ENCODE measurements at places on chromosomes 16 and 17. TPM values are rescaled to one million over a fixed set of nuclear protein-coding genes. Genes with fewer than 3 reads are reported as not detected.

- H3K4me1 ChIP-seq = peaks cover 20% of the 10 kb centered on the region
- no peaks in the 10 kb centered on the region for H3K27me3 ChIP-seq
- DNase-seq = no peak
- H3K27ac ChIP-seq = peak overlapping the region; percentile 93
Measured at GRCh38 chr17:38800237-38800760, 943 bp upstream of the PIP4K2B start.

- peak overlapping the region; percentile 46 for H3K4me3 ChIP-seq
- peak; percentile 97 for DNase-seq
- H3K36me3 ChIP-seq = no peaks in the 10 kb centered on the region
- H3K27me3 ChIP-seq = no peaks in the 10 kb centered on the region
Measured at GRCh38 chr16:12120217-12120981, 143.9 kb downstream of the SNX29 start.

The HSPB9 gene
- not detected for total RNA-seq

- peaks cover 30% of the 10 kb centered on the region for H3K4me1 ChIP-seq
- peak; percentile 66 for DNase-seq
- peak overlapping the region; percentile 76 for H3K27ac ChIP-seq
- H3K4me3 ChIP-seq = no peak overlapping the region
- no peaks in the 10 kb centered on the region for H3K27me3 ChIP-seq
Measured at GRCh38 chr16:27320261-27321012, 6.7 kb downstream of the IL4R start.

GRCh38 chr17:48131216-48131824 lies 23.8 kb downstream of the SNX11 start:
- no peak overlapping the region for H3K4me3 ChIP-seq
- no peak overlapping the region for H3K27ac ChIP-seq
- peaks cover 6% of the 10 kb centered on the region for H3K4me1 ChIP-seq
- peaks cover 13% of the 10 kb centered on the region for H3K27me3 ChIP-seq
- DNase-seq = peak; percentile 92
- H3K36me3 ChIP-seq = no peaks in the 10 kb centered on the region

GRCh38 chr17:39235555-39236449 lies 10.1 kb upstream of the STAC2 start:
- H3K4me3 ChIP-seq = no peak overlapping the region
- H3K4me1 ChIP-seq = peaks cover 22% of the 10 kb centered on the region
- DNase-seq = peak; percentile 96
- no peaks in the 10 kb centered on the region for H3K36me3 ChIP-seq

DNA sequence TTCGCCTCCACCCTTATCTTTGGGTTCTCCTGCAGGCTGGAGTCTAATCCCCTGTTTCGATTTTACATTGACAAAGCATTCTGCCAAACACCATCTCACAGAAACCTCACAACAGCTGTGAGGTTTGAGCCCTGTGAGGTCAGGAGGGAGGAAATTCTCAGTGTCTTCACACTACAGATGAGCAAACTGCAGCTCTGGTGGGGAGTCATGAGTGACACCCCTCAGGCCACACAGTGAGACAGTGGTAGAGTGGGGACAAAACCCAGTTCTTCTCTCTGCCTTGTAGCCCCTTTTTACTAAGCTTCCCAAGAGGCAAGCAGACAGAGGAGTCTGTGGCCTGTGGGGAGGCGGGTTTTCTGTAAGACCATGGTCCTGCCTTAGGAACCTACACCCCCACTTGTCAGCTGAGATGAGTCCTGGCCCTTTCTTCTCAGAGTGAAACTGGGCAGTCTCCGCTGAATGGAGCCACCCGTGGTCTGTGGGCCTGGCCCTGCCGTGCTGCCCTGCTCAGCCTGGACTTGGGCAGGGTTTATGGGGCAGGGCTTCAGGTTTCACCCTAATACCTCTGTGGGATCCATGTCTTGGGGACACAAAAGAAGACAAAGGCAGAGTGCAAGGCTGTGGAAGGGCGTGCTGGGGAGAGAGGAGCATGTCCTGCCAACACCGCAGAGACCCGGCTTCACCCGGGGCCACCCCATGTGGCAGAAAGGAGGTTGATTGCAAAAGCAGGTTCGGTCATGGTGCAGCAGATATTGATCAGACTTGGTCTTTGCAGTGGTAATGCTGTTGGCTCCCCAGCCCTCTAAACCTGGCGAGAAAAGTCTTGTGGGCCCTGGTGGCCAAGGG lies 59.0 kb downstream of the ABR start:
- no peaks in the 10 kb centered on the region for H3K27me3 ChIP-seq
- peak; percentile 44 for DNase-seq
- no peak overlapping the region for H3K4me3 ChIP-seq
- no peaks in the 10 kb centered on the region for H3K4me1 ChIP-seq
- H3K27ac ChIP-seq = no peak overlapping the region

DNA sequence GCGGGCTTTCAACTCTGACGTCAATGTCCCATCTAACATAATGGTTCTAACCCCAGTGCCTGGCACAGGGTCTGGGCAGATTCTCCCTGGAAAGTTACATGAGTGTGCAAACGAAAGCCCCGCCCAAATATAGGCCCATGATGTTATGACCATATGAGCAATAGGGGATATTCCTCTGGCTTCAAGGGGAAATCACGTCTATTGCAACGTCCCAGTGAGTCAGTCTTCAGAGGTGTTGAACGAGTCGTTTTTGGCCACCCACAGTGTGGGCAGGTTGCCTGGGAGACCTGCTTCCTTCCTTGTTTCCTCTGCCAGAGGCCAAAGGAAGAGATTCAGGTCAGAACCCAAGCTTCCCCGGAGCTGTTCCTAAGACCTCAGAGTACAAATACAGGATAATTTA lies 30.3 kb downstream of the PIK3R5 start:
- H3K27me3 ChIP-seq = no peaks in the 10 kb centered on the region
- no peak overlapping the region for H3K4me3 ChIP-seq
- H3K36me3 ChIP-seq = no peaks in the 10 kb centered on the region
- no peaks in the 10 kb centered on the region for H3K4me1 ChIP-seq
- no peak overlapping the region for H3K27ac ChIP-seq
- no peak for DNase-seq

The ACSM5 gene
- total RNA-seq = 11.9 TPM

GRCh38 chr16:3997231-3997841 lies 116.8 kb upstream of the CREBBP start:
- no peaks in the 10 kb centered on the region for H3K36me3 ChIP-seq
- H3K27me3 ChIP-seq = no peaks in the 10 kb centered on the region
- peaks cover 12% of the 10 kb centered on the region for H3K4me1 ChIP-seq
- no peak overlapping the region for H3K27ac ChIP-seq

- peak within 1 kb of the TSS; percentile 53 for H3K4me3 ChIP-seq
- no peak within 1 kb of the TSS for H3K27ac ChIP-seq
- DNase-seq = peak; percentile 89
- no peaks in the 10 kb centered on the region for H3K36me3 ChIP-seq
Measured at GRCh38 chr17:41734139-41734948, at the start of gene HAP1. Gene HAP1 (minus strand): TSS chr17:41734643. CDS start chr17:41734634, 9 bp downstream.

GRCh38 chr17:39738983-39739884 lies 1.5 kb downstream of the GRB7 start:
- H3K4me3 ChIP-seq = peak overlapping the region; percentile 55
- no peaks in the 10 kb centered on the region for H3K36me3 ChIP-seq
- peak; percentile 95 for DNase-seq
- H3K27me3 ChIP-seq = peaks cover 18% of the 10 kb centered on the region
- no peak overlapping the region for H3K27ac ChIP-seq
- H3K4me1 ChIP-seq = peaks cover 19% of the 10 kb centered on the region

DNA sequence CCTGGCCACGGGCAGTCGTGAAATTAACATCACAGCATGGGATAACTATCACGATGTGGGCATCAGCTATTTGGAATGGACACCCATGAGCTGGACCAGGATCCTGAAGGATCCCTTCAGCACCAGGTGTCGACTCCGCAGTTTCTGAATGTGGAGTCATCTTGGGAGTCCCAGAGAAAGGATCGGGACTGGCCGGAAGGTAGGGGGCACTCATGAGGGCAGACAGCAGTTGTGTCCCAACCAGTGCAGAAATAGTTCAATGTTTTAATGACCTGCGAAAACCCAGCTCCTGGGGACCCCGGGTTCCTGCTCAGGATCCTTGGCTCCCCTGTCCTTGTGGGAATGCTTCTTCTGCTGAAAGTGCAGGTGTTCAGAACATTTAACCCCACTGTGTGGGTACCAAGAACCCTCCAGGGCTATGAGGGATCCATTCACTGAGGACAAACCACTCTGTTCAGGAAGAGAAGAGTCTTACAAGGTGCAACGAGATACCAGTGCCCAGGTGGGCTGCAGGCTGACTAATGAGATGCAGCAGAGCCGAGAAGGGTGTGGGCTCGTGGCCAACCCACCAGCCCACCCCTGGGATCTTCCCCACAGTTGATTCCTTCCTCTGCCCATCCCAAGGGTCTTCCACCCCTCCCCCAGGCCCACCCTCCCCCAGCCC lies 154.8 kb downstream of the SALL1 start:
- no peaks in the 10 kb centered on the region for H3K36me3 ChIP-seq
- H3K27ac ChIP-seq = no peak overlapping the region
- DNase-seq = no peak
- no peaks in the 10 kb centered on the region for H3K4me1 ChIP-seq
- no peaks in the 10 kb centered on the region for H3K27me3 ChIP-seq
- H3K4me3 ChIP-seq = no peak overlapping the region

DNA sequence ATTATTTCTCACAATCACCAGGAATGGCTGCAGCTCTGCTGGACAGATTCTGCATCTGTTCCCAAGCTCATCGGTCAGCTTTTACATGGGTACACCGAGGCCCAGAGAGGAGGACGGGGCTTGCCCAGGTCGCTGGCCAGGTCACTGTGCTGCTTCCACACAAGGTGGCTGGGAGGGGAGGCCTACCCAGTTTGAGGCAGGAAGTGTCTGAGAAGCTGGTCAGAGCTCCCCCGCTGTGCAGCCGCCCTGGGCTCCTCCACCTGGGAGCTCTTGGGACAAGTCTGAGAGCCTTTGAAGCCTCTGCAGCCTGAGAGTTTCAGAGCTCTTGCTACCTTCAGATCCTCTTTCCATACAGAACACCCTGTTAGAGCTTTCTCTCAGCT lies 143.3 kb downstream of the CLEC16A start:
- peaks cover 22% of the 10 kb centered on the region for H3K4me1 ChIP-seq
- no peak overlapping the region for H3K4me3 ChIP-seq
- no peak overlapping the region for H3K27ac ChIP-seq
- no peaks in the 10 kb centered on the region for H3K36me3 ChIP-seq
- no peaks in the 10 kb centered on the region for H3K27me3 ChIP-seq

GRCh38 chr16:88635671-88636319 lies 2.6 kb upstream of the IL17C start:
- peaks cover 6% of the 10 kb centered on the region for H3K4me1 ChIP-seq
- no peaks in the 10 kb centered on the region for H3K36me3 ChIP-seq
- peaks cover 35% of the 10 kb centered on the region for H3K27me3 ChIP-seq
- no peak overlapping the region for H3K27ac ChIP-seq
- no peak for DNase-seq

GRCh38 chr17:327296-327695 lies 25.3 kb downstream of the RPH3AL start:
- no peak overlapping the region for H3K4me3 ChIP-seq
- no peak overlapping the region for H3K27ac ChIP-seq
- no peaks in the 10 kb centered on the region for H3K36me3 ChIP-seq
- H3K4me1 ChIP-seq = no peaks in the 10 kb centered on the region
- H3K27me3 ChIP-seq = no peaks in the 10 kb centered on the region

The NPIPA8 gene
- not detected for total RNA-seq

- H3K4me3 ChIP-seq = peak within 1 kb of the TSS; percentile 84
- H3K27ac ChIP-seq = peak within 1 kb of the TSS; percentile 66
Measured at GRCh38 chr17:63621684-63622573, at the start of gene MAP3K3. Gene MAP3K3 (plus strand): TSS chr17:63622417. CDS start chr17:63622760, 343 bp downstream.

DNA sequence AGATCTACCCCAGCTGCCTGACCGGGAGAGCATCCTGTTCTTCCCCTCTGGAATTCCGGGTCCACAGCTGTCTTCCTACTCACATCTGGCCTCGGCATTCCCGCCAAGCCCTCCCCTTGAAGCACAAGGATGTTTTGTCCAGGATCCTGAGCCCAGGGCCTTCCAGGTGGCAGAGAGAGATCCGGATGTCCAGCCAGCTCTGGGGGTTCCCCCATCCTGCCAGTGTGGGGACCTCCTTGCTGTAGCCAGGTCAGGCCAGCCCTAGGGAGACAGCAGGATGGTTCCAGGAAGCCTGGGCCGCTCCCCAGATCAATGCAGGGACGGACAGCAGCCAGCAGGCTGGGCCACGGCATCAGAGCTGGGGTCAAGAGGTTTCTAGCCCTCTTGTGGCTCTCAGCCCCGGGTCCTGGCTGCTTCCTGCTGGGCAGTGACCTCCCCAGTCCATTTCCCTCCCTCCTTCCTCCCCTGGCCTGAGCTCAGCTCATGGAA lies 55.3 kb downstream of the SOCS3 start:
- peak; percentile 42 for DNase-seq
- H3K4me1 ChIP-seq = peaks cover 14% of the 10 kb centered on the region
- H3K36me3 ChIP-seq = no peaks in the 10 kb centered on the region
- no peaks in the 10 kb centered on the region for H3K27me3 ChIP-seq
- no peak overlapping the region for H3K4me3 ChIP-seq
- no peak overlapping the region for H3K27ac ChIP-seq

The SULT1A2 gene
- total RNA-seq = not detected

DNA sequence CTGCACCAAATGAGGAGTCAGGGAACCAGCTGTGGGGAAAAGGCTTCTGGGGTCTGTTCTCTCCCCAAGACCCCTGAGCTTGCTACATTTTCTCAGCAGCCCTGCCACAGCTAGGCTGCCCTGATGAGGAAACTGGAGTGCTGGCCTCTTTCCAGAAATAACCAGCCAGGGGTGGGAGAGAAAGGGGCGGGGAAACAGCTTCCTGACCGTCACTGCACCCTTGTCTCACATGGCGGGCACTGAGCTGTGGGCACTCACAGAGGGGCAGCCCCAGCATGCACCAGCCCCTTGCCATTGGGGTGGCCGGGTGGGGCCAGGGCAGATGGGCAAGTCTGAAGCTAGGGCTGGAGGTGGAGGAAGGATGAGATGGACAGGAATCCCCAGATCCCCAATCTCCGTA lies 2.9 kb downstream of the SRL start:
- H3K36me3 ChIP-seq = no peaks in the 10 kb centered on the region
- peaks cover 6% of the 10 kb centered on the region for H3K4me1 ChIP-seq
- H3K27ac ChIP-seq = no peak overlapping the region
- DNase-seq = no peak
- H3K4me3 ChIP-seq = no peak overlapping the region

GRCh38 chr17:48540213-48540612 lies 4.7 kb downstream of the HOXB2 start:
- peaks cover 41% of the 10 kb centered on the region for H3K27me3 ChIP-seq
- H3K4me3 ChIP-seq = no peak overlapping the region
- peak; percentile 23 for DNase-seq
- H3K36me3 ChIP-seq = no peaks in the 10 kb centered on the region
- no peak overlapping the region for H3K27ac ChIP-seq
- H3K4me1 ChIP-seq = peaks cover 13% of the 10 kb centered on the region
